Metanephros (tissue), 2 donors: ENCODE measurements at places on chromosomes 4 and X. TPM values are rescaled to one million over a fixed set of nuclear protein-coding genes. Genes with fewer than 3 reads are reported as not detected.

The FGFBP2 gene
- total RNA-seq = 0.47 TPM

The ANOS1 gene
- total RNA-seq = 7.4 TPM

The SLC6A14 gene
- not detected for total RNA-seq

The BEND2 gene
- total RNA-seq = not detected

The MAGEE1 gene
- 5.0 TPM for total RNA-seq

The FAT1 gene
- total RNA-seq = 410 TPM

The SMIM10L2A gene
- 4.8 TPM for total RNA-seq

The TREX2 gene
- 1.6 TPM for total RNA-seq

The HMGN5 gene
- 3.7 TPM for total RNA-seq

The NSG1 gene
- total RNA-seq = 1.3 TPM

The KLHL4 gene
- 4.9 TPM for total RNA-seq

The DMRTC1B gene
- total RNA-seq = 2.5 TPM

The DMP1 gene
- not detected for total RNA-seq

The SUPT20HL1 gene
- not detected for total RNA-seq

The KLB gene
- 0.18 TPM for total RNA-seq

The RRH gene
- total RNA-seq = 0.18 TPM

The PABPC1L2B gene
- total RNA-seq = not detected

The LRIT3 gene
- total RNA-seq = 0.47 TPM
